Tibial nerve (tissue), 4 donors: ENCODE measurements at places on chromosomes 5 and 9. TPM values are rescaled to one million over a fixed set of nuclear protein-coding genes. Genes with fewer than 3 reads are reported as not detected.

CDKN2B-AS1 gene
- 0.90 TPM for total RNA-seq

GRCh38 chr5:141532726-141533125 lies 43.8 kb downstream of the PCDHGC5 start:
- H3K4me1 ChIP-seq = no peaks in the 10 kb centered on the region
- no peak overlapping the region for H3K4me3 ChIP-seq
- DNase-seq = no peak
- peaks cover 36% of the 10 kb centered on the region for H3K36me3 ChIP-seq
- no peaks in the 10 kb centered on the region for H3K27me3 ChIP-seq
- no peak overlapping the region for H3K27ac ChIP-seq

GRM6 gene
- not detected for total RNA-seq

MAMDC2 gene
- 73.3 TPM for total RNA-seq

CDX1 gene
- total RNA-seq = 0.22 TPM

GRCh38 chr5:151480384-151481293 lies 33.2 kb downstream of the SLC36A1 start:
- DNase-seq = no peak
- H3K4me3 ChIP-seq = no peak overlapping the region
- no peaks in the 10 kb centered on the region for H3K36me3 ChIP-seq
- peaks cover 7% of the 10 kb centered on the region for H3K4me1 ChIP-seq
- H3K27me3 ChIP-seq = no peaks in the 10 kb centered on the region

PDE8B gene
- total RNA-seq = 6.3 TPM

DNA sequence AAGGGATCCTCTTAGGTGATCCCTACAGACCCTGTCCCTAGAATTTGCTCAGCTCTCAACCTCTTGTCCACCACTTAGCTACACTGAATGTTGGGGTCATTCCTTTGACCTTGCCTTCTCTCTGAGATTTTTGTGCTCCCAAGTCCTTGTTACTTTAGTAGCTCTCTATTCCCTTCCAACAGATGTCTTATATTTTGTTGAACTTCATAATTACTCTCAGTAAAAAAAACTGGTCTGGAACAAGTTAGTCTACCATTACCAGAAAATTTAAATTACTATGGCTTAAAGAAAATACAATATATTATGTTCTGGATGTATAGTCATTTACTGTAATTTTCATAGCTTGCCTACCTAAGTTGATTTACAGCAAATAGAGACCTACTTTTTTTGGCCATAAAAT lies 23.5 kb upstream of the RANBP3L start:
- no peaks in the 10 kb centered on the region for H3K36me3 ChIP-seq
- H3K4me3 ChIP-seq = no peak overlapping the region
- H3K27ac ChIP-seq = no peak overlapping the region
- no peaks in the 10 kb centered on the region for H3K4me1 ChIP-seq

GRCh38 chr5:93649234-93649900 lies 66.3 kb downstream of the NR2F1 start:
- DNase-seq = no peak
- no peak overlapping the region for H3K27ac ChIP-seq
- no peaks in the 10 kb centered on the region for H3K27me3 ChIP-seq
- no peak overlapping the region for H3K4me3 ChIP-seq

ACTBL2 gene
- not detected for total RNA-seq

- H3K36me3 ChIP-seq = no peaks in the 10 kb centered on the region
- no peaks in the 10 kb centered on the region for H3K4me1 ChIP-seq
- H3K27me3 ChIP-seq = no peaks in the 10 kb centered on the region
- H3K27ac ChIP-seq = no peak overlapping the region
Measured at GRCh38 chr5:80124121-80124918, 89.2 kb downstream of the THBS4 start.
